Stimulated activated CD4-positive, alpha-beta T cell treated with anti-CD3 and anti-CD28 coated beads, Interleukin-2, amount 100 ng/mL, for 4 hours (primary cell): ENCODE measurements at places on chromosomes 2 and 18.

- DNase-seq: no peak
Observed at GRCh38 chr2:191041418-191042161, 27.6 kb upstream of the STAT1 start.

GRCh38 chr2:44918095-44918775 lies 23.3 kb upstream of the SIX3 start:
- DNase-seq: no peak

DNA sequence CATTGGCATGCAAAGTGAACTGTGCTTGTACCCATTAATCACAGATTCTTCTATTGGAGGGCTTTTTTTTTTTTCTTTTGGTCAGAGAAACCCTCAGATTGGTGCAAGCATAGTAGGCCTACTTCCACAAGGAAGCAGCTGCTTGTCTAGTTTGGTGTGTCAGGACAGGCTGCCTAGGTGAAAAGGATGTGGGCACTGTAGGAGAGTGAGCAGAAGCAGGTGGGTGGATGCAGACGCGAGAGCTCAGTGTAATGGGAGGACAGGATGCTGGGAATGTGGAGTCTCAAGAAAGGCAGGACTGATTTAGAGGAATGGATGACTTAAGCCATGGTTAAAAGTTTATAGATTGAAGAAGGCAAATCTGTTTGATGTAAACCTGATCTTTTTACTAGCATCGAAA lies 3.1 kb downstream of the ELP2 start:
- no peak for DNase-seq

DNA sequence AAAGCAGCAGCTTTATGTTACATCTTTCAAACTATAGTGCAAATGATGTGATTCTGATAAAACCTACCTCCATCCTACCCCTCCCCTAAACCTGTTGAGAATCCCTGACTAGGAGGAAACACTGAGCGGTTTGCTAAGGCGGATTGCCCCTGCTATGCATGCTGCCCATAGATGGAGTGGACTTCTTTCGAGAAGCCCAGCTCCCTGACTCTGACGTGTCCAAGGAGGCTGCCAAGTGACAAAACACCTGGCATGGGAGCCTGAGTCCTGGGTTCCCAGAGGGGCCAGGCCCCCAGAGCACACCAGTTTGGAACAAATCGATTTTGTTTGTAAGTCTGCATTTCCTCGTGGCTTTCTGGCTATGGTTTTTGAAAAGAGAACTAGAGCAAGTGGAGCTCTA lies 1.4 kb upstream of the UXS1 start:
- DNase-seq: no peak

DNA sequence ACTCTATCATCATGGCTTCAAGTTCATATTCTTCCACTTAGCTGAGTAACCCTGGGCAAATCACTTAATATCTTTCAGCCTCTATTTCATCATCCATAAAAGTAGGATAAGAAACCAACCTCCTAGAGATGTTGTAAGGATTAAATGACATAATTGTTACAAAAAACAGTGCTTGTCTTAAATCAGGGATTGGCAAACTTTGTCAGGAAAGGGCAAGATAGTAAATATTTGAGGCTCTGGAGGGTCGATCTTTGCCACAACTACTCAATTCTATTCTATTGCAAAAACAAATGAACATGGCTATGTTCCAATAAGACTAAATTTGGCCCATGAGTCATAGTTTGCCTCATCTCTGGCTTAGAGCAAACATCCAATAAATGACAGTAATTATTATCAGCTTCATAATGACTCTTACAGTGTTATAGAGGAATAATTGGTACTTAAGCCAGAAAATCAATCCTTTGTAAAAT lies 184.7 kb downstream of the SATB2 start:
- DNase-seq: no peak

DNA sequence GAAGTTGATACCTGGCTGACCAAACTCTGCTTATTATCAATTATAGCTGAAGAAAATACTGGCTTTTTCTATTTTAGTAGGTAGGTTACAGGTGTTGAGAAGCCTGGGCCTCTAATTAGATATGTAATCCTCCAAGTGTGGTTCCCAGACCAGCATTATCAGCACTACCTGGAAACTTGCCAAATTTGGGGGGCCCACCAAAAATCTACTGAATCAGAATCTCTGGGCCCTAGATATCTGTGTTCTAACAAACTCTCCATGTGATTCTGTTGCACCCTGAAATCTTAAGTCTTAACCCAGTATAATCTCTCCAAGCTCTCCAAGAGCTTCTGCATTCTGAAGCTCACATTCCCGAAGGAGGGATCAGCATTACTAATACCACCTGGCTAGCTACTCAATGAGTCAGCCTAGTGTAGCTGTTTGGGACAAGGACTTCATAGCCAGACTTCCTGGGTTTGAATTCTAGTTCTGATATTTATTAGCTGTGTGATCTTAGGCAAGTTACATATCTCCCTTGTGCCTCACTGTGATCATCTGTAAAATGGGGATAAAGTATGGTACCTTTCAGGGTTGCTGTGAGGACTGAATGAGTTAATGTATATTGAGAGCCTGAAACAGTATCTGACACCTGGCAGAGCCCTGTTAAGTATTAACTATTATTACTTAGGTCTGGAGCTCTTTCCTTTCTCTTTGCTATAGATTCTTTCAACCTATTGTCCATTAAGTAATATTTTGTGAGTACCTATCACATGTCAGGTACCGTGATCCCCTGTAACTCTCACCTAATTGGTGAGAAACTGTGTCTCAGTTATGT lies 94.1 kb upstream of the CD302 start:
- no peak for DNase-seq

GRCh38 chr2:37851428-37851827 lies 73.7 kb upstream of the RMDN2 start:
- no peak for DNase-seq

GRCh38 chr2:28325567-28326468 lies 66.8 kb upstream of the FOSL2 start:
- DNase-seq: no peak

- DNase-seq: no peak
Observed at GRCh38 chr2:173159791-173160463, 84.3 kb downstream of the MAP3K20 start.

DNA sequence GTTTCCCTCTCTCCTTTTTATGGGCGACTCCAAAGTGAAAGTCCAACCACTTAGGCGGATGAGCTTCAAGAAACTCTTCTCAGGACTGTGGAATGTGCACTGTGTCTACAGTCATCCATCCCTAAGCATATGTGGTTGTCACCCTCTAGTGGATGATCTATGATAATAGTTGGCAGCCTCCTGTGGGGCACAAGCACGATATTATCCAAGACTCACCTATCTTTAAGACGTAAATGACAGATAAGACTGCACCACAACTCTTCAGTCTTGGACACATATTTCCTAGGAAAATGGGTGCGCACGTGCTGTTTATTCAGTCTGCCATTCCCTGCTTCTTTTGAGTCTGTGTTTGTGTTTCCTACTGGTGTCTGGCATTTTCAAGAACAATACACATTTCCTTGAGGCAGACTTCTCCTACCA lies 145.5 kb upstream of the CTAGE1 start:
- no peak for DNase-seq

DNA sequence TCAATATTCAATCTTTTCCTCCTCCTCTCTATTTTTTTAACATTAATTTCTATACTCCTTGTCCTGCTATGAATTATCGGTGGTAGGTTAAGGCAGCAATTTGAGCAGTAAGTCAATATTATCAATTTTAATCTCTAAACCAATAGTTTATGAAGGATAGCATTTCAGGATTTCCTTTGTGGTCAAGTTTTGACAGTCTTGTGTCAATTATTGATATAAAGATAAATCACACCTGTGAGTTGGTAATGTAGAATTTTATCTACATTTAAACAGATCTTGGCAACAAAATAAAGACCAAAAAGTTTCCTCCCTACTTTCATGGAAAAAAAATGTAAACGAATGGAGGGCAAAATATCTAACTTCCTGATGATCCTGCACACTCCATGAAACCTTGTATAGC lies 87.3 kb downstream of the IKZF2 start:
- DNase-seq: no peak
